Tibial artery (tissue), 4 donors: ENCODE measurements at places on chromosomes 16 and 17.
A peak's percentile ranks its signal among the peaks of the same experiment; 100 is the strongest.

GRCh38 chr17:2395258-2396181 lies 5.3 kb downstream of the MNT start:
- peak overlapping the region; percentile 51 for H3K4me3 ChIP-seq
- H3K27ac ChIP-seq: peak overlapping the region; percentile 100
- peak; percentile 82 for DNase-seq
- no peaks in the 10 kb centered on the region for H3K27me3 ChIP-seq
- no peaks in the 10 kb centered on the region for H3K36me3 ChIP-seq

DNA sequence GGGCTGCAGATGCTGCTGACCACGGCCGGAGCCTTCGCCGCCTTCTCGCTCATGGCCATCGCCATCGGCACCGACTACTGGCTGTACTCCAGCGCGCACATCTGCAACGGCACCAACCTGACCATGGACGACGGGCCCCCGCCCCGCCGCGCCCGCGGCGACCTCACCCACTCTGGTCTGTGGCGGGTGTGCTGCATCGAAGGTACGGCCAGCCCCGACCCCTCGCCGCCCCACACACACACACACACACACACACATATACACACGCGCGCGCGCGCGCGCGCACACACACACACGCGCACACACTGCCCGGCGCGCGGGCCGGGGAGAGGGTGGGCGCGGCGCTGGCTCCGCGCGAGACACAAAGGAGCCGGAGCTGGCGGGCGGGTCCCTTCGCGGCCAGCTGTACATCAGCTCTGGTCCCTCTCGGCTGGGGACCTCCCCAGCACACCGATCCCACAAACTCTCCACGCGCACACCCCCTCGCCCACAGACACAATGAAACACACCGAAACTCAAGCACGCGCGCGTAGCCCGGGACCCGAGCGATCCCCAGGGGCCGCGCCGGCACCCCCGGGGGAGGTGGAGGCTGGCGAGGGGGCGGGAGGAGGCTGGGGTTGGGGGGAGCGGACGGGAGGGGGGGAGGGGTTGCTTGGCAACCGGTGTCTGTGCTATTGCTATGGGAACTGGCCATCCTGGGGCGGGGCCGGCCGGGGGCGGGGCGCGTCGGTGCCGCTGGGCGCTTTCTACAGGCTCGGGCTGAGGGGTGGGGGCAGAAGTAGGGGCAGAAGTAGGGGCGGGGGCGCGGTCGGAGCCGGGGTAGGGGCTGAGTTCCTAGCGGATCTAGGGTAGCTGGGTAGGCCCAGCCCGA lies 658 bp downstream of the CACNG4 start:
- DNase-seq: no peak
- H3K4me1 ChIP-seq: peaks cover 16% of the 10 kb centered on the region
- no peaks in the 10 kb centered on the region for H3K27me3 ChIP-seq
- peak overlapping the region; percentile 51 for H3K4me3 ChIP-seq
- H3K27ac ChIP-seq: no peak overlapping the region
- no peaks in the 10 kb centered on the region for H3K36me3 ChIP-seq

DNA sequence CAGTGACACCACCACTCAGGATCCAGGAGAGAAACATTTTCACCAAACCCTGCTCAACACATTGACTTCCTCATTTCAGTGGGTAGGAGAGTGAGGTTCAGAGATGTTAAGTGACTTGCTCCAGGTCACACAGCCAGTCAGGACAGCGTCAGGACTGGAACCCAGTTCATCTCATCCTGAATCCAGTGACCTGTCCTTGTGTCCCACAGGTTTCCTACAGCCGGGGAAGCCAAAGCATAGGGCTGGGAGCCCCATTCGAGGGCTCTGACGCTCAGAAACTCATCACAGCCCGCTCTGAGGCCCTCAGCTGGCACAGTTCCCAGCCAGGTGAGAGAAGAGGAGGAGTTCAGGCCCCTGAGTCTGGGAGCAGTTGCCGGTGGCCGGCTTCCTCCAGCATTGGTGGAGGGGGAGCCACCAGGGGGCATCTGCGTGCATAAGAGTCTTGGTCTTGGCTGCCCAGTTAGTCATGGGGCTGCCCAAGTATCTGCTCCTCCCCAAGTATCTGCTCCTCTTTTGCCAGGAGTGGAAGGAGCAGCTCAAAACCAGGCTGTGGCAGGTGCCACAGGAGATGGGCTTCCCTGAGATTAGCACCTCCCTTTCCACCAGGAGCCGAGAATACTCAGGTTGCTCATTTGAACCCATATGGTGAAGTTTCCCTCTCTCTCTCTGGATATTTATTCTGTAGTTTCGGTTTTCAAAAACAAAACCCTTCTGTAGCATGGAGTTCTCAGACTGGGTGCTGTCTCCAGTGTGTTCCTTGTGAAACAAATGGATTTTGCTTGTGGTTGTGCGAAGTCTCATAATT lies 56.0 kb downstream of the TNFRSF13B start:
- no peaks in the 10 kb centered on the region for H3K27me3 ChIP-seq
- H3K4me1 ChIP-seq: no peaks in the 10 kb centered on the region
- no peak overlapping the region for H3K27ac ChIP-seq
- no peak overlapping the region for H3K4me3 ChIP-seq
- no peaks in the 10 kb centered on the region for H3K36me3 ChIP-seq

DNA sequence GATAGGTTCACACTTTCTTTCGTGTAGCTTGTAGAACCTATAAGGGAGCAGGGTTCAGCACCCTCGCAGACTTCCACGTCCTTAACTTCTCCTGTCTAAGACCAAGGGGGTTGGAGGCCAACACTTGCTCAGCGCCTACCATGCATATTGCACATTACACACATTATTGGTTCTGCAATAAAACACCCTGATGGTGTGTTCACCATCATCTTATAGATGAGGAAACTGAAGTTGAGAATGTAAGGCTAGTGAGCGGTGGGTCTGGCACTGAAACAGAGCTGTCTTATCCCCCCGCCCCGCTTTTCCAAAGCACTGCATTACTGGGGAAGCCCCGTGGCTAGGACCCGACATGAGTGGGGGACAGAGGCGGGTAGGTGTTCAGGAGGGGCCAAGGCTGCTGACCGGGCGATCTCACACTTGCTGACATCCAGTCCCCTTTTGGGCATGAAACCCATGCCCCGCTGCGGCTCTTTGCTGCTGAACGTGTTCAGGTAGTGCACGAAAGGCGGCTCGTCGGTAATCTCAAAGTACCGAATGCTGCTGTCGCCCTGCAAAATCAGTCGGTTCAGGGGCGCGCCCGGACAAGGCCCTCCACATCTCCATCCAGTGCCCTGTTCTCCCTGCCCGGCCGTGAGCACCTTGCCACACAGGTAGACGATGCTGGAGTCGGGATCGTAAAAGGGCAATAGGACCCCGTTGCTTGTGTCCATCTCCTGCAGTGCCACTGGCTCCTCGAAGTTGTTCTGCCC lies 6.2 kb downstream of the CORO6 start:
- DNase-seq: peak; percentile 70
- peak overlapping the region; percentile 9 for H3K27ac ChIP-seq
- H3K36me3 ChIP-seq: no peaks in the 10 kb centered on the region
- no peaks in the 10 kb centered on the region for H3K27me3 ChIP-seq
- peak overlapping the region; percentile 32 for H3K4me3 ChIP-seq

- H3K27me3 ChIP-seq: no peaks in the 10 kb centered on the region
- peak overlapping the region; percentile 83 for H3K27ac ChIP-seq
- H3K4me3 ChIP-seq: no peak overlapping the region
- no peak for DNase-seq
- H3K4me1 ChIP-seq: no peaks in the 10 kb centered on the region
Measured at GRCh38 chr17:76531486-76532038, 5.9 kb downstream of the CYGB start.
